Fibroblast of pulmonary artery (primary cell): ENCODE measurements at places on chromosomes 2 and 18.

DNA sequence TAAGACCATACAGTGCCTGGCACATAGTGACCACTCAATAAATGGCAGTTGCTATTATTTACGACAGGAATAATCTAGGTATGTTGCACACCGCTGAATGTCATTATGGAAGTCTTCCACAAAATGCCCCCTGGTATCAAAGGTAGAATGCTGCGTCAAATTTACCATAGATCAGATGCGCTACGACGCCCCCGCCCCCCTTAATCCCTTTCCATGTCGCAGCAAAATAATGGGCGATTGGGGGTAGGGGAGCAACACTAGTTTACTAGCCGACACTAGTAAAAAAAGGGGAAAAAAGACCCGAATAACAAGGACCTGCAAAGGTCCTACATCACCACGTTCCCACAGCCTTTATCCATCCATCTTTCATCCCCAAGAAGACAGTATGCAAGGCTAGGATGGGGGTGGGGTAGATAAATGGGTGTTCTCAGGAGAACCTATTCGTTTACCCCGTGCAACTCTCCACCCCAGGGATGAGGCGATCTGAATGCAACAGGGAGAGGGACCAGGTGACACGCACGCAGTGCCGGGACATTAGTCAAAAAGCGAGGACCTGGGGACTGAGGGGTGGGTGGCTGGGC is 455 bp downstream of the PREPL start:
- DNase-seq = peak; percentile 14

- peak; percentile 41 for DNase-seq
Measured at GRCh38 chr2:110717734-110718133, 14.6 kb upstream of the ACOXL start.

DNA sequence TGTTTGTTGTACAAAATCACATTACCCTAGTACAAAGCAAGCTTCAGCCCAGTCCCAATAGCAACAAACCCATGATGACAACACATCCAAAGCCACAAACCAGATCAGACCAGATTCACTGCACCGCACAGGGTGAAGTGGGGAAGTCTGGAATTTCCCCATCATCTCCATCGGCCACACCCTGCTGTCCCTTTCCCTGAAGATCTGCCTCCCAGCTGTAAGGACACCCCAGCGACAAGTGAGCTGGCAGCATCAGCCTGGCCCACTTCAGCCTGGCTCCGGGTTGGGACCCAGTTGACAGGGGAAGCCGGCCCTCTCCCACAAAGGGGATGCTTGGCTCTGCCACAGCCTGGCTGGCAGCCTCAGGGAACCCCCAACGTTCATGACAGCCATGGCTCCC is 207.6 kb downstream of the MGAT5 start:
- DNase-seq = peak; percentile 10

DNA sequence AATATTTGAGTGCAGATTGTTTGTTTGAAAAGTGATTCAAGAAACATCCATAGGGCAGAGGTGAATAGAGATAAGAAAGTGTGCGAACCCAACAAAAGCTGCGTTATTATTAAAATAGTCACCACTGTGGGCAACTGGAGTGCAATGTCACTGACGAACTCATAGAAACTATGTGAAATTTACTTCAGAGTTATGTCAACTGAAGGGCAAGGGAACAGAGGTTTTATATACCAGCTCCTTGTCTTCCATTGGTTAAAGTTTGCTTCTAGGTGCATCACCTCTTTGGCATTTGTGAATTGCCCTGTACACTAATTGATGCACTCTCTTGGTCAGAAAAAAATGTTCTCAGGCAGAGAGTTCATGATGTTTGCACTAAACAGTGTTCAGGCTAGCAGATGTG is 110.5 kb upstream of the NYAP2 start:
- no peak for DNase-seq

- no peak for DNase-seq
Measured at GRCh38 chr2:118696786-118697465, 150.5 kb downstream of the EN1 start.

DNA sequence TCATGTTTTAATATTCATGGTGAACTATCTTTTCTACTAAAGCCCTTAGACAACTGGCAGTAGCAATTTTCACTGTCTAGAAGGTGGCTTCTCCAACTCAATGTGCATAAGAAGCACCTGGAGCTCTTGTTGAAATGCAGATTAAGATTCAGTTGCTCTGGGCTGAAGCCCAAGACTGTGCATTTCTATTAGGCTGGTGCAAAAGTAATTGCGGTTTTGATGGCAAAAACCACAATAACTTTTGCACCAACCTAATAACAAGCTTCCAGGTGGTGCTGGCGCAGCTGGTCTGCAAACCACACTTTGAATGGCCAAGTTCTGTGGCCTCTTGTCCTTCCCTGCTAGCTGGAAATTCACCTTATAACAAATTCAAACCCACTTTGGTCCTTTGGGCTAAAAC is 26.7 kb upstream of the VPS54 start:
- no peak for DNase-seq
